Cortex of kidney (tissue), 1 donor: ENCODE measurements at places on chromosomes 7 and 10.

- DNase-seq: no peak
Observed at GRCh38 chr7:28579571-28579970, 167.3 kb downstream of the CREB5 start.

DNA sequence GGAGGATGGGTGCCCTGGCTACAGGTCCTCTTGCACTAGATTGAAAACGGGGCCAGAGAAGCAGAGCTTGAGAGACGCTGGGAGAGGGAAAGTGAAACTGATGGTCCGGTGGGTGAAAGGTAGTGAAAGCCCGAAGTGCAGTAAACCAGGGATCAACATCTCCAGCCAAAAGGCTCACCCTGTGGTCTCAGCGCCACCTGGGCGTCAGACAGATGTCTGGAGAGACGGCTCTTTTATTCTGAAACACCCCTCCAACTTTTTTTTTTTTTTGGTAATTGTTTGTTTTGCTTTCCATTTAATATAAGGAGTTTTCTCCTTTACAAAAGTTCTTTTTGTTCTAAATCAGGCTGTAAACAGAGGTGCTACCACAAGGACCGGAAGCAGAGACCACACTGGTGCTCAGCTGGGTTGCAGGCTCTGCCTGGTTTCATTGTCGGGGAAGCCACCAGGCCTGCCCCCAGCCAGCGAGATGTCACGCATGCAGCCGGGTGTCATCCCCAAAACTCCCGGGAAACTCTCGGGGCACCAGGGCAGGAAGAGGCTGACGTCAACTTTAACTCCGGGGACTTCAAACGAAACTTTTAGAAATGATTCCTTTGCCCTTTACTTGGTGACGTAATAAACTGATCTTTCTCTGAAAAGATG, 11.2 kb downstream of the IL2RA start:
- DNase-seq: no peak

- DNase-seq: no peak
Observed at GRCh38 chr10:122096705-122097104, 107.7 kb downstream of the TACC2 start.

DNA sequence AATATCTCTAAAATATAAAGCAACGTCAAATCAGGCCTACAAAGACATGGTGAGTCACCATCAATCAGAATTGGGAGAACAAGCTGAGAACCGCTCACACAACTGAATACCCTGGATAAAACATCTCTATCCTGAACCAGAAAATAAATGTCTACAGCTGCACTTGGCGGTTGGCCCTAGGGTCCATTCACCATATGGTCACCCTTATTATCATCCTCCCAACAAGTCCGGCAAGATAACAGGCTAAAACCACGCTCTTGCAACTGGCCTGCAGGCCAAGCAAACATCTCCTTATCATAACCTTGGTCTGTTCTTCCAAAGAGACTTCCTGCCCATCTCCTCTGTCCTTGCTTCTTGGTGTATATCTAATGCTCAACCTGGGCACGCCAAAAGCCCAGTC, 310.7 kb downstream of the CALN1 start:
- DNase-seq: no peak

GRCh38 chr7:151073990-151074389, 6.6 kb downstream of the FASTK start:
- DNase-seq: no peak

GRCh38 chr7:68014031-68014736, 1017.6 kb downstream of the TYW1 start:
- no peak for DNase-seq

DNA sequence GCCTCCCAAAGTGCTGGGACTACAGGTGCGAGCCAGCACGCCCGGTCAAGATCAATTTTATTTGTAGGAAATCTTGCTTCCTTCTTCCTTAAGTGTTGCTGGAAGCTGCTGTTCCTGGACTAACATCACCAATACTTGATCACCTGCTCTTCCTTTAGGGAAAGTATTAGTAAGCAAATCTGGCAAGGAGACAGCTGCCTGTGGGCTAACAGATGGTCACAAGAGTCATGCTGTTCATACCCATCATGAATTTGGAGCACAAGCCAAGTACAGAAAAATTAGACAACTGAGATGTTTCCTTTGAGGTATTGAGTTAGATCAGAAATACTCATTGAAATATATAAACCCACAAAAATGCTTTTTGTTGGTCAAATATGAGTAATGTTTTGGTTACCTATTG, 27.9 kb downstream of the BAIAP2L1 start:
- DNase-seq: no peak

GRCh38 chr10:132601567-132601966, 64.0 kb downstream of the INPP5A start:
- DNase-seq: no peak

DNA sequence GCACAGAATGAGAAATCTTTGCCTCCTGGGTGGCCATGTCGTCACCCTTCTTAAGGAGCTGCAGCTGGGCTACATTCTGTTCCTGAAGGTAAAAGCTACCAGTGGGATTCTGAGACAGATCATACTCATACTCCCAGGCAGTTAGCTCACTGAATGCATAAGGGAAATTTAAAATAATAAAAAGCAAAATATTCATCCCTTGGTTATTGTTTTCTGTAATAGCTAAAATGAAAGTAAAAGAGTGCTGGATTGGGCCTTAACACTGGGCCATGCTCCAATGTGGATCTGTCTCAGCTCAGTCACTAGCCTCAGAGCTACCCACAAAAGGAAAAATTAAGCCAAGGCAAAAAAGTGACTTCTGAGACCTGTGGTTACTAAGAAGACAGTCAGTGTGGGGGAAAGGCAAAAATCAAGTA, 8.9 kb upstream of the DYNC2I1 start:
- no peak for DNase-seq

DNA sequence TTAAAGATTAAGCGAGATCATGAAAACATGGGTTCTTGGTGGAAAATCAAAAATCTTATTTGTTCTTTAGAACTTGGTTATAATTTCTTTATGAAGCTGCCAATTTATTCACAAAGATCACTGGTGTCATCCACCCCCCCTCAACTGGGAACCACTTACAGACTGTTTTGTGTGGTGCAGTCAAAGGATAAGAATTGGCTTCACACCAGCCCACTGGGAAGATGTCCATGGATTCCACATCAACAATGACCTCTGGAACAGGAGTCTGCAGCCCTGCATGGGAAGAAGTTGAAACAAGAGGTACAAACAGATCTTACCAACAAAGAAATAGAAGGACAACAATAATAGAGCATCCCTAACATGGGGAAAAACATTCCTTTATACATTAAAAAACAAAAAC, 205.2 kb downstream of the SFMBT2 start:
- no peak for DNase-seq

- no peak for DNase-seq
Observed at GRCh38 chr10:63717027-63717715, 196.0 kb downstream of the REEP3 start.

- no peak for DNase-seq
Observed at GRCh38 chr10:98878921-98879320, 356.7 kb downstream of the HPSE2 start.

DNA sequence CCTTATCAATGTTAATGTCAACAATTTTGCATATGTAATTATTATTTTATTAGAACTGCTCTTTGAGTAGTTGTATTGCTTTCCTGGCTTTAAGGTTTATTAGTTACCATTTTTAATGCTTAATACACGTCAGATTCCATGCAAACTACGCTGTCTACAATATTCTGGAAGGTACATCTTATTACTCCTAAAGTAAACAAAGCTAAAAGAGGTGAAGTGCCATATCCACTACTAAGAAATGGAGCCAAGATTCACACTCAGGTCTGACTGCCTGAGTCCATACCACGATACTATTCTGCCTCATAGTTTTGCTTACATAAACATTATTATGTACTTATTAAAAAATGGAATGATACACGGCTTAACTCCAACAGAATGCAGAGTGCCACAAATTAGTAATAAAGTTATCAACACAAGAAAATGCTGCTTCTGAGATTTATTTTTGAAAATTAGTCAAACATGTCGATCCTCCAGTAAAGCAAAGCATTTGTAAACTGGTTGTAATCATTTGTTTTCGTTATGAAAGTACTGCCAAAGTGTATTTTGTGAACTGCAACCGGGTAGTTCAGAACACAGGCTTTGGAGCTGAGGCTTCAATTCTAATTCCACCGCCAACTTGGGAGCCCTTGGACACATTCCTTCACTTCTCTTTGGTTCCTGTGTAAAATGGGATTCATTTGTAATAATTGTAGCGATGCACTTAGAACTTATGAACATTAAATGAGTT, 1.1 kb upstream of the DMTF1 start:
- DNase-seq: no peak

DNA sequence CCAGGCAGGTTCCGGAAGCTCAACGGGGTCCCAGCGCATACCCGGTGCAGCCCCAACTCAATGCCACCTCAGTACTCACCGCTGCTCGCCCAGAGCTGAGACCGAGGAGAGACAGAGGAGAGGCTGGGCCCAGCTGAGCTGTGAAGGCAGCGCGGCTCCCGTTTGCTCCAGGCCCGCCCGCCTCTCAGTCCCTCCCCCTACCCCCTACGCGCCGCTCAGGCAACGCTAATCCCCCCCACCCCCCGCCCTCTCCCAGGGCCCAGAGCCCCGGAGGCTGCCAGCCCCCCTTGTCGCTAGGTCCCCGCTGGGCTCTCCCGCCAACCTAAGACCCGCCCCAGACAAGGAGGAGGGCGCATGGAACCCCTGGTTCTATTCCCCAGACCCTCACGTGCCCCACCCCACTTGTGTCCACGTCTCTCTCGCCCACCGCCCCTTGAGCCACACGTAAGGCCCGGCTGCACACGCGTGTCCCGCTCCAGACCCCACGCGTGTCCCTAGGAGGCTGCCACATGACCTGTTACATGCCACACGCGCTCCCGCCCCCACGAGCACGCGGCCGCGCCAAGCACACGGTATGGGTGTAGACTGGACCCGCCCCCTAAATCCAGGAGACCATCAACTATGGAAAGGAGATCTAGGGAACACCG, at the start of gene PSD:
Gene PSD, minus strand, starts transcription at position 164 of the 647 bp plus-strand sequence. CDS start 1,747 bp downstream, outside the sequence.
- DNase-seq: no peak

GRCh38 chr7:99560834-99561736, 2.6 kb downstream of the ZNF655 start:
- DNase-seq: no peak

GRCh38 chr7:27083646-27084045, 12.2 kb downstream of the HOXA1 start:
- no peak for DNase-seq

- DNase-seq: no peak
Observed at GRCh38 chr7:55500117-55500756, 72.1 kb downstream of the VOPP1 start.

DNA sequence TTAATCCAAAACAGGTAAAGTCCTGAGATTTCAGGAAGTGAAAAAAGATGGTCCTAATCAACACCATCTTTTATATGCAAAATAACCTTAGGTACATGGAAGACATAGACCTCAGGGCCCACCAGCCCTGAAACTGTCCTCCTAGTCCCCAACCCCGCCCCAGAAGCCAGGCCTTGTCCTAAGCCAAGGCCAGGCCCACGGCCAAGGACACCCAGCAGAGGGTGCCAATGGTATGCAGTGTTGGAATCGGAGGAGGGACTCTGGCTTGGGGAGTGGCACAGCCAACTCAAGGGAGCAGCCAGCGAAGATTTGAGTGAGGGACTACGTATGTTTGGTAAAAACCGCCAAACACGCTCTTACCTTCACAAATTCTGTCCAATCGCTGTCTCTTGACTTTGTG, 96.7 kb downstream of the ZRANB1 start:
- no peak for DNase-seq
